CD4-positive, alpha-beta T cell treated with Interleukin-21 for 1 hour (primary cell): ENCODE measurements at places on chromosomes 5 and 9.

GRCh38 chr5:35143841-35144240 lies 86.4 kb downstream of the PRLR start:
- no peak for DNase-seq

DNA sequence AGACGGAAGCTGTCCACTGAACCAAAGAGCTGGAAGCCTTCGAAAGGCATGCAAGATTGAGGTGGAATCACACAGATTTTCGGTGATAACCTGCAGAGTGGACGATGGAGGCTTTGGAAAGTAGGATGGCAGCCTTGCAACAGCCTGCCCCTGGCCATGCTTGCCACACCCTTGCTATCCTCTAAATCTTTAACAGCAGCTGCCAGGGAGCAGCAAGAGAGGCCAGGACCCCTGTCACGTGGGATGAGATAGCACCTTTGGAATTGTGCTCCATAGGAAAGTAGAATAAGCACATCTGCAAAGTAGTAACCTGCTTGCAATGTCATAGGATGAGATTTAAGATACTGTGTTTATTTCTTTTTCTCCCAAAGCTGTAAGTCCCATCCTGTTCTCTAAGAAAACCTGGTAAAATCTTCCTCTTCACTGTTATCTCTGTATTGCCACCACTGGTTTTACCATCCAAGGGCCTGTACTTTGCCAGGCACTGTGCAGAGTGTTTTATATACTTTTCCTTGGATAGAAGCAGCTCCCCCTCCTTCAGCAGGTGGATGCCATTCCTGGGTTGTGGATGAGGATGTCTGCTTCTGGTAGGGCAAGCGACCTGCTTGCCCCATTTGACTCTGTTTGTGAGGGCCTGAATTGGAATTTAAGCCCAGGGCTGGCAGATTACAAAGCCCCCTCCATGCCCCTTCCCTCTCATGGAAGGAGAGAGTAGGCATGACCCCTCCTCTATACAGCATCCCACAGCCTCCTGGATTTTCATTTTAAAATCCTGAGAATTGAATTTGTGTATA lies 10.1 kb downstream of the TRIO start:
- no peak for DNase-seq

DNA sequence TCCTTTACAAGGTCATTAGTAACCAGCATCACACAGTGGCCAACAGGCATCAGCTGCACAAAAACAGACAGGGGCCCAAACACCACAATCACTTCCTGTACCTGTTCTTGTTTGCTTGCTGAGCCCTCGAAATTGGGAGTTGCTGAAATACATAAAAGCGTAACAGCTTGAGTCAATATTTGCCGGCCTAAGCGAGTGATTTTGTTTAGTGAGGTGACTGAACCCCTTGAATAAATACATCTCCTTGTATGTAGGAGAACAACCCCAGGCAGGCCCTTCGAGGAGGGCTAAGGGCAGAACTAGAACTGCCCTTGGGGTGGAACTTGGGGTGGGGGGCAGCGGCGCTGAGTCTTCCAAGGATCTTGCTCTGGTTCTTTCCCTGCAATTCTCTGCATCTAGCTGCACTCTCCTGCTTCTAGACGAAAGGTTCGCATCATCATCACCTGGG lies 502.5 kb downstream of the RASEF start:
- DNase-seq, result no peak

- DNase-seq, result no peak
These were observed 5.5 kb downstream of the ADAMTS12 start for GRCh38 chr5:33886283-33886682.

- DNase-seq, result peak; percentile 28
These were observed 7.7 kb upstream of the SLC35D2 start for GRCh38 chr9:96391021-96391765.

DNA sequence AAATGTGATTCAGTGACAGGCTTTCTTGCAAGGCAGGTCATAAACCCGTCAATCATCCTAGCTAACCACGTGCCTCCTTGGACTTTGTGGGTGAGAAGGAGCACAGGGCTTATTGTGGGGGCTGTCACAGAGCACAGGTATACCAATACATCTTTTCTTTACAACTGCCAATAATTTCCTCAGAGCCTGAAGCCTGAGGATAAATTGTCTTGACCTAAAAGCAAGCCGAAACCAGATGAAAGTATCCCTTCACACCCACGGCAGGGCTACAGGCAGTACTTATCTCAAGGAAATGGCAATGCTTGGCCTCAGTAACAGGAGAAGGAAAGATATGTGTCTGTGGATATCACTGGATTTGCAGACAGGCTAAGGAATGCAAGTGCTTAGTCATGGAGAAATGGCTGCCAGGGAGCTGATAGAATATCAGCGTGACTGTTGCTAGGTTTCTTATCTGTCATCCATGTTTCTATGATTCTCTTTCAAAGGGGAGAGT lies 90.3 kb upstream of the ZNF366 start:
- no peak for DNase-seq

DNA sequence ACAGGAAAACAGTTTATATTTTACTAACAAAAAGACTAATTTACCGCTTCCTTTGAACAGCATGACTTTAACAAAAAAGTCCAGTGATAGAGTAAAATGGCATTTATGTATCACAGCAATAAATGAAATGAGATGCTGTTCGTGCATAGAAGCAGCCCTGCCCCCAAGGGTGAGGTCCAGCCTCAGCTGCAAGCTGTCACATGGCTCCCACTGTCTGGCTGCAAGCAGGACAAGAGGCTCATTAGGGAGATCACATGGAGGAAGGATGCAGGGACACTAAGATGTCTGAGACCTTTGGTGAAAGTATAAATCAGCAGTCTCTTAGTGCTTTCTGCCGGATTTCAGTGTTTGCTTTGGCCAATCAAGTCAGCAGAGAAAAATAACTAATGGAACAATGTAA lies 23.0 kb downstream of the GDNF start:
- no peak for DNase-seq
